Stimulated activated CD8-positive, alpha-beta memory T cell treated with anti-CD3 and anti-CD28 coated beads, Interleukin-4, amount 100 ng/mL, for 1 hour (primary cell): ENCODE measurements at places on chromosomes 6 and 20.

- no peak for DNase-seq
These were observed 12.2 kb downstream of the BRD2 start for GRCh38 chr6:32980488-32981038.

- no peak for DNase-seq
These were observed 7.4 kb upstream of the IFT52 start for GRCh38 chr20:43583133-43583864.

DNA sequence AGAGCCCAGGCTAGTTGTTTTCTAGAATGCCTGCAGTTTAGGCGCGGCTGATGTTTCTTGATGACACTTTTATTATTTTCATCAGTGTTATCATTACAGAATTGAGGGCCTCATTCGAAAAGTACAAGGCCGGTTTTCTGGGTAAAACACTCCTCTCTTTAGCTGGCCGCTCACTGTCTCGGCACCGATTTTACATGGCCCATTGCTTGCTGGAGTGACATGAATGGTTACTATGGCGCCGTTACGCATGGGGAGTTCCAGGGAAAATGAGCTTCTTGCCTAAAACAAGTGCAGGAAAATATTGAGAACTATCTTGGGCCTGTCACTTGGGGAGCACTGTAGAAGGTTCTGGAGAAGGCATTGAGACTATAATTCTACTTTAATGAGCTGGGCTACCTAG, 317.8 kb downstream of the CDH4 start:
- no peak for DNase-seq

- DNase-seq: no peak
These were observed 5.6 kb upstream of the STX16 start for GRCh38 chr20:58645412-58645968.

DNA sequence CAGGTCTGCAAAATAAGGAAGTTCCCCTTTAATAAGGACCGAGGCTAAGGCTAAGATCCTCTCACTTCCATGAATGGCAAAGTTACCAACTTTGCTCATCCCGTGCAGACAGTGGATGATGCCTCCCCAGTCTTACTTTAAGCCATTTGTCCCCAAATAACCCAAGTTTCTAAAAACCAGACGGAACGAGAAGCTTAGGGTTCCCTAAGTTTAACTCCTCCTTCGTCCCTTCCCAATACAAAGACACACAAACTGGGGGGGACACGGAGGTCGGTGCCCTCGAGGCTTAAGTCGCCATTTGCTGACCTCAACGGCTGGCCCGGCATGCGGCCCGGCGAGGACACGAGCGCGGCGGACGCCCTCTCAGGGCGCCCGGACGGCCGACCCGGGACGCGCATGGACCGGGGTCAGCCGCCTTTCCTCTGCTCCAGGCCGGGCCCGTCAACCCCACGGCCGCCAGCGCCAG, 527 bp downstream of the FBXO30 start:
- no peak for DNase-seq
